ENCODE measurements at places on chromosomes 6 and 20.

DNA sequence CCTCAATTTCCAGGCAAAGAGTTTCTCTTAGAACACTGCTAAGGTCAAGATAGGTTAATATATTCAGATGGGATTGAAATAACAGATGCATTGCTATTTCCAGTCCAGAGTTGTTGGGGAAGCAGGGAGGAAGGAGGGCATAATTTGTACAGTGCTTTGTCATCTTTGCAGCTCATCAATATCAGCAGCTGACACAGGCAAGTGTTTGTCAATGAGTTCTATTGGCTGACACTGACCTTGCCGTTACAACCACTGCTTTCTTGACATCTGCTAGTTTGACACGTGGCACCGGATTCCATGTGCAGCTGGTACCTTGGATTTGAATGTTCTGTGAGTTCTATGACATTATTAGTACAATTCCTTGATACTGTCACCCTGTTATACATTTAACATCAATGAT is 28.0 kb upstream of the MLIP start:
- DNase-seq: no peak

DNA sequence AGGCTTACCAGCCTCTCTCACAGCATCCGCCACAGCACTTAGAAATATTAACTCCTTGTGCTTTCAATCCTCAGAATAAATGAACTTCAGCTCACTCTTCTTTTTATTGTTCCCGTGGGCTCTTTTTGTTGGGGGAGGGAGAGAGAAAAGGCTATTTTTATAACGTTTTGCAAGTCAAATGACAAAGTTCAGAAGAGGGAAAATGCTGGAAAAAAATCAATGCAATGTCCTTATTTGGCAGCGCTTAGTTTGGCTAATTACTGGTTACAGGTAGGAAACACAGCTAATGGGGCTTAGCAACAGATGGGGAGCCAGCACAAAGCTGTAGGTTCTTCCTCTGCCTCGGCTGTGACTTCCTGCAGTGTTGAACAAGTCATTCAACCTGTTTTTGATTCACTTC is 1067.0 kb upstream of the MAP3K7 start:
- no peak for DNase-seq

DNA sequence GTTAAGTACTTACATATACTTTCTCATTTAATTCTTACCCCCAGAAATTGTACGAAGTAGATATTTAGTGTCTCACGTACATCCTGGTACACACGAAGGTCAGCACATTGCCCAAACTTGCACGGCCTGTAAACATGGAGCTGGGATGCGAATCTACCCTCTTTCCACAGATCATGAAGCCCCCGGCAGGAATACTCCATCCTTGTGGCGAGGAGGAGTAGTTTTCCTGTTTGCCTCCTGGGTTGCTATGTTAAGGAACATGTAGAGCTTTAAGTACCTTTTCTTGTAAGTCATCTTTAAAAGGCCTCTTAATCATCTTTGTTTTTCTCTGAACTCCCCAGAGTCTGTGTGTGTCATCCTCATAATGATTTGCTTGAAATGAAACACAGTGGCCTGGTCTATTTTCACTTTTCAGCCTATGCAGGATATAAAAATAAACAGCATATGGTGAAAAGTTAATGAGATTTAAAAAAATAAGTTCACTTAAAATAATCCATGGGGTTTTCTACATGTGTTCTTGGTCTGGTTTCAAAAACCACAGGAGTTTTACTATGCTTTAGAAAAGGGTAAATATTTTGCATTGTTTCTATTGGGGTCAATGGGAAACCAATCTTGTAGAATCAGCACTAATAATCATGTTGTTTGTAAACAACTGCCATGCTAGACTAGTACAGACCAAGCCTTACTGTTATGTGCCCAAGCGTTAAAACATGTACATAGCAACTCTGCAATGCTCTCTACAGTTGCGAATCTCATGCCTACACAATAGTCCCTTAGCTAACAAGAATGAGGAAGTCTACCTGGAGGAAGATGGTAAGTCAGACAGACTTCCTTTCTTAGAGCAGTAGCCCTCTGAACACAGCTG is 9.3 kb upstream of the ARID1B start:
- no peak for DNase-seq

- no peak for DNase-seq
These were observed 53.7 kb upstream of the SLCO4A1 start for GRCh38 chr20:62588458-62589149.

GRCh38 chr20:17648791-17649730 is 33.0 kb downstream of the RRBP1 start:
- DNase-seq: no peak

DNA sequence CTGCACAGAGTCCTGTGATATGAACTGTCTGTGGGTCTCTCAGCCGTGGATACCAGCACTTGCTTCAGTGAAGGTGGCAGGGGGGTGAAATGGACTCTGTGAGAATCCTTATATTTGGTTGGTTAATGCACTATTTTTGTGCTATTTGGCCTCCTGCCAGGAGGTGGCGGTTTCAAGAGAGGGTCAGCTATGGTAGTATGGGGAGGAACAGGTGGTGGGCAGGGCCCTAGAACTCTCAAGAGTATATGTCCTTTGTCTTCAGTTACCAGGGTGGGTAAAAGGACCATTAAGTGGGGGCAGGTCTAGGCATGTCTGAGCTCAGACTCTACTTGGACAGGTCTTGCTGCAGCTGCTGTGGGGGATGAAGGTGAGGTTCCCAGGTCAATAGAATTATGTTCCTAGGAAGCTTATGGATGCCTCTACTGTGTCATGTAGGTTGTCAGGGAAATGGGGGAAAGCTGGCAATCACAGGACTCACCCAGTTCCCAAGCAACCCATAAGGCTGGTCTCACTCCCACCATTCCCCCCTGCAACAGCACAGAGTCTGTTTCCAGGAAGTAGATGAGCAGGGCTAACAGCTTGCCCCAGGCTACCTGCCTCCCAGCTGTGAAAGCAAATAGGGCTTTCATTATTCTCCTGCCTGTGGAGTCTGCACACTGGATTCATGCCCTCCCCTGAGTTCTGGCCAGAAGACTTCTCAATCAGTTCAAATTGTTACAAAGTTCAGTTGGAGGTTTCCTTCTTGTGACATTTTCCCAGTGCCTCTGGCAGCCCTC is 56.8 kb upstream of the PHIP start:
- no peak for DNase-seq

- no peak for DNase-seq
These were observed 14.8 kb downstream of the PTPRK start for GRCh38 chr6:128505603-128506002.

DNA sequence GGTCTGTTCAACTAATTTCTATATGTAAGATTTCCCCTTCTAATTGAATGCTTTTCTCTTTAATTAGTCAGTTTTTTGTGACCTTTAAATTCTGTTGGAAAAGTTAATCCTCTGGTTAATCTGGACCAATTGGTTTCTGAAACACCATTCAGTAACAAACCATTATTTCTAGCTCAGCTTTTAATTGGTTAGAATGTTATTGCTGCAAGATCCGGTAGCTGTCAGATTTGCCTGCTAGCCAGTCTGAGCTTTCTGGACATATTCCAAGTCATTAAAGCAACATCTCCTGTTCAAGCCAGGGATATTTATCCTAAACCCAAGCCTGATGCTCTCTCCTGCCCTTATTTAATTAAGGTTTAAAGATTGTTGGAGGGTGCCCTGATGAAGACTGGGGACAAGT is 55.1 kb upstream of the FBXL4 start:
- DNase-seq: no peak

DNA sequence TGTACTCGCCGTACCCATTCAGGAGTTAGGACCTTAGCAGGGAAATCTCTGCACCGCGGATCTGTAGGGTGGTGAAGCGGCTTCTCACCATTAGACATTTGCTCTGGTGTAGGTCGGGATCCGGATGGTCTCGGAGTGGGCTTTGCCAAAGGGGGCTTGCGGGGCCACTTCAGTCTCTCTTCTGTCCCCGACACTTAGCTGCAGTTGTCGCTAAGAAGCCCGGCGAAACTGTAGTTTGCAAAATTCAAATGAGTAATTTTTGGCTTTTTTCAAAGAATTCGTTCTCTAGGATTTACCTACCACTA is 433 bp downstream of the QRSL1 start:
- DNase-seq: no peak

GRCh38 chr6:109083657-109084056 is 11.0 kb downstream of the SESN1 start:
- DNase-seq: no peak

DNA sequence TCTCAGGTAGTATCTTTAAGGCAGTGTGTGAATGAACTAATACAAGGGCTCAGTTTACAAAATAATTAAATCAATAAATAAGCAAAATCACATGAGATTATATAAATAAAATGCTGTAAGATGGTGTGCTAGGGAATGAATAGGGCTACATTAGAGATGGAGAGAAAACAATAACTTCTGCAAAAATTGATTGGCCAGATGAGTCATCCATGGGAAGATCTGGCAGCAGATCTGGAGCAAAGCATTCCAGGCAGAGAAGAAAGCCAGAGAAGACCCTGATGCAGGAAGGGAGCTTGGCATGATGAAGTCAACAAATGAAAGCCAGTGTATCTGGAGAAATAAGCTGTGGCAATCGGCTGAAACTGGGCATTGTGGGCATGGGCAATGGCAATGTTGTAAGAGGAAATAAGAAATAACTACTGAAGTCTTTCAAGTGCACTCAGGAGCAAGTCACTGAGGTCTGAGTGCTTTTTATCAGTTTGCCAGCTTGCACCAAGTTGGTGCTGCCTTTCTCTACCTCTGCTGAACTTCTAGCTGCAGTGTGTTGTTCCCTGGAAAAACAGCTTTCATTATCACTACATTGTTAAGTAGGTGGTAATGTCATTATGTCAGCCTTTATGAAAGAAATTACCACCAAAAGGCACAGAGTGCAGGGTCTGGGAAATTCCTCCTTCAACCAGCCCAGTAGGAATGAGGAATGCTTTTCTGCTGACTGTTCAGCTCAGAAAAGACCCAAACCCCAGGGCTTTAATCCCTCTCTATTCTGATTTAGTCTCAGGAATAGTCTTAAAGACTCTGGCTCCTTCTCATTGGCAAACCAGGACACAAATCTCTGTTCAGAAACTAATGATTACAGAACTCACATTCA is 231.6 kb downstream of the HTR1B start:
- no peak for DNase-seq

- no peak for DNase-seq
These were observed 4.0 kb downstream of the KIZ start for GRCh38 chr20:21129861-21130260.

DNA sequence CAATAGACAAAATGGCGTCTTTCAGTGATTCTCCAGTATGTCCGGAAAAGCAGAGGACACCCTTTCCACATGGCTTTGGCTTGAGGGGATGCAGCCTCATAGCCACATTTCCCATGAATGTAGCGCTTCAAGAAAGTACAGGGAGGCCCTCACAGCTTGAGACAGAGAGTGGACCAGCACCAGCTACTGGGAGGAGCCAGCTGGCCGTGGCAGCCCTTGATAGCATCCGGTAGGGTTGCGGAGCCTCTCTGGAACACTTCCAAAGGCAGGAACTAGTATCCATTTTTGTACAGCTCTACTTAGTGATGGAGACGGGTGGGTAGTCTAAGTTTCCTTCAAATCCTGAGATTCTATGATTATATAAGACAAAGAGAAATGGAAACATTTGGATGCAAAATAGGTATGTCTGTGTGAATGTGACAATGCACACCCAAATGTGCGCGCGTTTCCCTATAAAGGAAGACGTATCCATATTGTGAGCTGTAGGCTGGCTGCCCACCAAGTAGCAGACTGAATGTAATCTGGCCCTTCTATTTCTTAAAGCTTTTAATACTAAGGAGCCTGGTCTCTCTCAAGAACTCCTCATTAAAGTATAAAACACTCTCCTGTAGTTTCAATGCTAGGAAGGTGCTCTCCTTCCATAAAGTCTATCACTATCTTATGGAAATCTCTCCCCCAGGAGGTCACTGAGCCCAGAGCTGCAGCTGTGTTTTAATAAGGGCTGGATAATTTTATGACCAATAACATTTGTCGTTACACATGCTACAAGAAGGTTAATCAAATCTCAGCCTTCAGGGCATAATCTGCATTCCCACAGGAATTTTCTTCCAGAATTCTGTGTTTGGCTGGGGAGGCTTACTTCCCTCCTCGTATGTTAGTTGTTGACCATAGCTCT is 74.0 kb downstream of the SOBP start:
- no peak for DNase-seq

All from CD4-positive, alpha-beta T cell treated with Interleukin-4 for 4 hours (primary cell).